ENCODE measurements at places on chromosomes 5 and 9.

- DNase-seq: no peak
These were observed 220.6 kb upstream of the SEMA6A start for GRCh38 chr5:116795189-116795588.

DNA sequence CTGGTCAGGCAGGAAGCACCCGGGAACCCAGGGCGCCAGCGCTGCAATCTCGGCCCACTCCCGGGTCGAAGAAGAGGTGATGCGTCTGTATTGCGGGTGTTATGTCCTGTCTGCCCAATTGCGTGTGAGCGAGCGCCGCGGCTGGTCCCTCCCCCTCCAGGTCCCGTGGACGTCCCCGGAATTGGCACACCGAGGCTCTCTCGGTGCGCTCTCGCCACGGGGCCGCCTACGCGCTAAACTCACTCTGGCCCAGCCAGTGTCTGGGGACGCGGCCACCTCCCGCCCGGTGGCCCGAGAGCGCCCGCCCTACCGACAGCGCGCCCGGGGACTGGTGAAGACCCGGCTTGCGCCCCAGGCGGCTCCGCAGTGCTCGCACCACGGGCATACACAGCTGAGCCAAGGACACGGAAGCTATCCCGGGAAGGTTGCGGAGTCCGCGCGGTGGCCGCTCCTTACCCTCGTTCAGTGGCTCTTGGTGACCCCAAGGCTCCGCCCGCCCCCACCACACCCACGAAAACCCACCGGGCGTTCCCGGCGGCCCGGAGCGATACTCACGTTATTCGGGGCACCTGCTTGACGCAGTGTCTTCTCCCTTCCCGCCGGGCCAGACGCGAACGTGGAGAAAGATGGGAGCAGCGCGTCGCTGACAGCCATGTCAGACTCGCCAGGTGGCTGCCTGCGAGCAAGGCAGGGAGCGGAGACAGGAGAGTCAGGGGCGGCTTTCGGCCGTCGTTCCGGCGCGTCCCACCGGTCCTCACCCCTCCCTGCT, 1.0 kb downstream of the KLF4 start:
- DNase-seq: no peak

DNA sequence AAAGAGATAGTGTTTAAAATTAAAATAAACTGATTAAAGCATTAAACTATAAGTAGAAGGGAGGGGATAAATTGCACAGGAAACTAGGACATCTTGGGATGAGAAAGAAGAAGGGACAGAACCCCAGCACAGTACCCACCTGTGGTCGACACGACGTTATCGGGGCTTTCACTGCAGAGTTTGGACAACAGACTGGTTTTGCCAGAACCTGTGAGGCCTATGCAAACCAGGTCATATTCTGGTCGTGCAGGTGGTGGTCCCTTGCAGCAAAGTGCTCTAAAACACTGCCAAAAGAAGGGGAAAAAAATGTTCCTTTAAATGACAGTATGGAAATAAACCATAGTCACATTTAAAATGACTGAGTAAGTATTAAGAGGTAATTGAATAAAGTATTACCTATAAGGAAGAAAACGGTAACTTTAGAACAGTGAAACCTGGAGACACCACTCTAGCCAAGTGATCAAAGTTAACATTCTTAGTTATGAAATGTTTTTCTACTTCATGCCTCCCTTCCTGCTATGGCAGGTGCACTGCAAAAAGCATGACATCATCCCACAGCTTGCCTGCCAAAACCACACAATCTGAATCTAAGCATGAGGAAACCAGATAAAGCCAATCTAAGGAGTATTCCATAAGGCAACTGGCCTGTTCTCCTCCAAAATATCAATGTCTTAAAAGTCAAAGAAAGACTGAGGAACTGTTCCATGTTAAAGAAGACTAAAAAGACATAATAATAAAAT, 138.6 kb downstream of the ARL15 start:
- peak; percentile 1 for DNase-seq

- no peak for DNase-seq
These were observed 1.6 kb downstream of the AIF1L start for GRCh38 chr9:131097948-131098278.

DNA sequence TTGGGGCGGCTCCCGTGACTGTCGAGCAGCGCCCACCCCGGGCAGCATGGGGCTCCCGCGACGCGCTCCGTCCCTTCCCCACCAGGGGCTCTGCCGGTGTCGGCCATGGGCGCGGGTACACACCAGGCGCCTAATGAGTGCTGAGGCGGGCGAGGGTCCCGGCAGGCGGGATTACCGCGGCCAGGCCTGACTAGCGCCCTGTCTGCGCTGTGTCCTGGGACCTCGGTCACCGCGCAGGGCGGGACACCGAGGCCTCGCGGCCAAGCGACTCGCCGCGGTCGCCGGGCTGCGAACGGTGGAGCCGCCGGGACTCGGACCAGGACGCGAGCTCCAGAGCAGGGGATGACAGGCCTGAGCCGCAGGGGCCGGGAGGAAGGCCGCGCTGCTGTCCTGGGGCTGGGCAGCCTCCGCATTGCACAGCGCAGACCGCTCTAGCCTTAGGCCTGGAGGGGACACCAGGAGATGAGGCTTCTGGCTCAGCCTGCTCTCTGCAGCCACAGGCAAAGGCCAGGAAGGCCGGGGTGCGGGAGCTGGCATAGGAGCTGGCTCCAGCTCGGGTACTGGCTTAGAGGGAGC, 14.1 kb downstream of the LCN10 start:
- no peak for DNase-seq

- no peak for DNase-seq
These were observed 160.3 kb upstream of the SLC28A3 start for GRCh38 chr9:84500826-84501225.

DNA sequence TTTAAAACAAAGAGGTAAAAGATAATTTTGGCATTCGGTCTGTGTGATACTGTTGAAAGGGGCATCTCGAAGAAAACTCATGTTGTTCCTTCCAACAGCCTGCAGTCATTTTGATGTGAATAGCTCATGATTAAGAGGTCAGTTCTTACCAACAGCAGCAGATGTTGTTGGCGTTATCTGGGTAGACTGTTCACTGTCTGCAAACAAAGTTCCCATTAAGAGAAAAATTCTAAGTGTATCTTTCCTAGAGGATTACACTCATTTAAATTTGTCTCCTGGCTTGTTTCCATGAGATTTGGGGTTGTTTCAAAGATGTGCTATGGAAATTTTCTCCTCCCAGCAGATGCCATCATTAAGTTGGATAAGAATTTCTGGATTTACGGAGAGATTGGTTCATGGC, 138.2 kb upstream of the RORB start:
- no peak for DNase-seq

DNA sequence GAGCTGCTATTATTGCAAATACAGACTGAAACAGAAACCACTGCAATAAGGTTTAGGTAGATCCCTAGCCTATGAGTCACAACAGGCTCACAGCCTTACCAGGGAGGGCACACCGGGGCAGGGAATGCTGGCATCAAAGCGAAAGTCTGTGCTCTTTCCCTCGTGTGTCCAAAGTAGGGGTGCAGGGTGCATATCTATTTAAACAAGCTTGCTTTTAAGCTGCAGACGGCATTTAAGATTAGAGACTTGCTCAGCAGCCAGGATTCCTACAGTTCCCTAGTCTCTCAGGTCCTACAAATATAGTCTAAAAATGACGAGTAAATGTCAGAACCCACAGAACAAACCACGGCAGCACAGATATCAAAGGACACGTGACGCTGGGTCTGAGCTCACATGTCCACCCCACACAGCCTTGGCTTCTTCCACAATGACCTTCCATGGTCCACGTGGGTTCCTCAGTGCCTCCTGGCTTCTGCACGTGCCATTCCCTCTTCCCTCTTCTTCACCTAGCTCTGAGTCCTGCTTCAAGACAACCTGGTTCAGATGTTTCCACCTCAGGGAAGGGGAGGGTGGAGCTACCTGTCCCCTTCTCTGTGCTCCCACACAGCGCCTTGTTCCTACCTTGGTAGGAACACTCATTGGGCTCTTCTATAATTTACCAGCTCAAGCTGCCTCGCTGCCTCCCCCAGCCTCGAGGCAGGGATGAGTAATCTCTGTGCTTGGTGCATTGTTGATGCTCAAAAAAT, 193.2 kb downstream of the MAPKAP1 start:
- no peak for DNase-seq

- peak; percentile 80 for DNase-seq
These were observed 615.2 kb downstream of the PTPRD start for GRCh38 chr9:9997585-9997984.

DNA sequence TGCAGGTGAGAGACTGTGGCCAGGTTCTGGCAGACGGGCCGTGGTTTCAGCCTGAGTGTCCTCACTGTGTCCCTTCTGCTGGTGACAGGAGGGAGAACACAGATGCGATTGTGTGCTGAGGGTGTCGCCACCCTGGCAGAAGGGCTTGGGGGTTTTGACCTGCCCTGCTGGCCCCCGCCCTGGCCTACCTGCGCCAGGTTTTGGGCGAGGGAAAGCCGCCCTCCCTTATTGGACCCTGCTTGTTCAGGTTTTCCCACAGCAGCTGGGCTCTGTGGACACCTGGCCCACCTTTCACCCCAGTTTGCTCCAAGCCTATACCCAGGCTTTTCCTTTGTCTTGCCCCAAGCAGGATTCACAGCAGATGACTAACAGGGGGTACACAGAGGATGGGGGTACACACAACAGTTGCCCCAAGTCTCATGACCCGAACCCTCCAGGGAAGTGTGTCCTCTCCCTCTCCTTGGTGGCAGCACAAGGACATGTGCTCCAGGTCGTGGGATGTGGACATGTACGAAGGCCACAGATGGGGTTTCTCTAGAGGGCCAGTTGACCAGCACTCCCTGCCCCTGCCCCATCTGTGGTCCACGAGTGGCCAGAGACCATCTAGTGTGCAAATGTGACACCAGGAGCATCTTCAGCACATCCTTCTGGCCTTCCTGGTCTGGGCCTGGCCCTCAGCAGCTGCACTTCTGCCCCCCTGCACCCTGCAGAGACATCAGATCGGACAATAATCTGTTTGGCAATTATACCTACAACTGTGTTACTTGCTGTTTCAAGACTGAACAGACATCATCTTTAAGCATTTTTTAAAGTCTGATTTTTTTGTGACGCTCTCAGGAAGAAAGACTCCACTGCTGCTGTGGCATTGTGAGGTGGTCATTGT, 265.8 kb upstream of the IRX4 start:
- no peak for DNase-seq

DNA sequence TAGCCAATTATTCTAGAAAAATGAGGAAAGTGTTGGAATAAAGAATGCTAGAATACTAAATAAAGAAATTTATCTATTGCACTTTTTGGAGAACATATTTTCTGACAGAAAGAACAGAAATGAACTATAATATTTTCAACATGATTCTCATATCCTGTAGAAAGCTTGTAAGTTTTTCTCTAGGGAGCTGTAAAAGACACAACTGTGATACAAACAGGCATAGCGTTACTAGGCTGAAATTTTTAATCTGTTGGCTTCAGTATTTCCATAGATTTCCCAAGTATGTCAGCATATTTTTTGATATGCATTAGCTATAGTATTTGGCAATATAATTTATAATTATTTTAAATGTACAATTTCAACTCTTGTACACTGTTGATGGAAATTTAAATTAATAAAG, 31.3 kb downstream of the ANXA1 start:
- DNase-seq: peak; percentile 19

DNA sequence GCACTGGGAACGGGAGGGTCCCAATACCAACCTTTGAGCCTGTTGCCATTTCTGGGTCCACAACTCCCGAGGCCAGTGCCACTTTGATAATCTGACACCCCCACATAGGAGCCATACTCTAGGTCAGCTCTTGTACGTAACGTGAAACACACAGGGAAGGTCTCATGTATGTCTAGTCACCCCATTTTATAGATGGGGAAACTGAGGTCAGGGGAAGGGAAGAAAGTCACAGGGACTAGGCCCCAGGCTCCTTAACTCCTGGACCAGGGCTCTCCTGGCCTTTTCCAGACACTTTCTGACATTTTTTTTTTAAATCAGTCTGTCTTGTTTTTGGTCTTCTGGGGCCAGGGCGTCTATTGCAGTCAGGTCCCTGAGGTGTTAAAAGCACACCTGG, 80.3 kb upstream of the SLC25A51 start:
- DNase-seq: no peak

- no peak for DNase-seq
These were observed 343.4 kb upstream of the PAPPA start for GRCh38 chr9:115810166-115810565.

DNA sequence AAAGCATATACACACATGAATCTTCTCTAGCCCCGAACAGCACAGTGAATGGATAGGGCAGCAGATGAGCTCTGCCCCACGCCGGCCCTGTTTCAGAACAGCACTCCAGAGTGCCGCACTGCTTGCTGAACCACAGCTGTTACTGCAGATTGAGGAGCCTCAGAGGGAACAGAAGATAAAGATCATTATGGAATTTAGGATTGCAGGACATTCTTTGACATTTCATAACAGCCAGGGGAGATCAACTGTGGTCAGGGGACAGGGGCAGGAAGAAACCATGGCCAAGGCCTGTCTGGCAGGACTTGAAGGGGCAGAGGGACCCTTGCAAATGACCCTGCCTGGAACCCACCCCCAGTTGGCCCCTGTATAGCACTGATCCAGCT, 20.6 kb downstream of the IRF1 start:
- DNase-seq: no peak

- no peak for DNase-seq
These were observed 39.7 kb downstream of the ZNF366 start for GRCh38 chr5:72467461-72467860.

DNA sequence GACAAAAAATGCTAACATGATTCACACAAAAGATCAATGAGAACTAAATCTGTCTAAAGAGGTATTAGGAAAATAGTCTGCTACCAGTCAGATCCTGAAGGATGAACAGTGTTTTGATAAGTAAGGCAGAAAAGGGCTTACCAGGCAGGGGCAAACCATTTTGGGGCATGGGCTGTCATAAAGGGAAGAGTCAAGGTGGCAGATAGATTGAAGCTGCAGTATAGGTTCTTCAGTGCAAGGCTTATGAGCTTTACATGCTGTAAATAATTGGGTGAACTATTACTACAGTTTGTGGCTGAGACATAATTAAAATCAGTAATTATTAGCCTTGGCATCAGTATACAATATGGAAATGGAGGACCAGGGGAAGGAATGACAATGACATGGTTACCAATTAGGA, 21.8 kb downstream of the CSNK1A1 start:
- no peak for DNase-seq

DNA sequence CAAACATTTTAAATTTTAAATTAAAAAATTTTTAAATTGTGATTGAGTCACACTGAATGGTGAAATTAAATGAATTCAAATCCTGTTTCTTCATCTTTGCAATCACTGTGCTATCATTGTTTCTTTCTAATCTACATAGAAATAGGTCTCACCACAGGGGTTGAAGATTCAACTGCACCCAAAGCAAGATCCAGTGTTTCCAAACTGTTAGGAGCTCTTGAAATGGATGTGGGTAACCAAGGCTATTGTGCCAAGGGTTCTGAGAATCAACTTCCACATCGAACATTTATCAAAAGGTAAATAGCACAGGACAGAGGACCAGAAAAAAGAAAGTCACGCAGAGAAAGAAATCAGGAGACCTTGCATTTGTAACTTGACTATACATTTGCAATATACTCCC, 172.6 kb upstream of the RASEF start:
- DNase-seq: no peak

DNA sequence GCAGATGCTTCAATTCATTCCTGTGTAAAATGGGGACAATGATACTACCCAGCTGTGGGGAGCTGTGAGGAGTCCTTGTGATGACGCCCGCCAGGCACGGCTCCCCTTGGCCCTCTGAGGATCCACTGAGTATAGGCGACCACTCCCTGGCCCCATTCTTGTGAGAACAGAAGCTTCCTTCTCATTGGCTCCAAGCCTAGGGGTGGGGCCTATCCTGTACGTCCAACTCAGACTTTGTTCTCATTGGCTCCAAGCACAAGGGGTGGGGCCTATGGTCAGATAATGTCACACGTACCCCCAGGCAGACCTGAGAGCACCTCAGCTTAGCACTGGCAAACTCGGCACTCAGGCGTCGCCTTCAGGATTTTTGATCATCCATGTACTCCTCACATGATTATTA, 232.9 kb upstream of the MVB12B start:
- DNase-seq: no peak

Measured in NCI-H526 (cell line).